Right lobe of liver (tissue), 6 donors: ENCODE measurements at places on chromosomes 12 and 14. TPM values are rescaled to one million over a fixed set of nuclear protein-coding genes. Genes with fewer than 3 reads are reported as not detected.

DNA sequence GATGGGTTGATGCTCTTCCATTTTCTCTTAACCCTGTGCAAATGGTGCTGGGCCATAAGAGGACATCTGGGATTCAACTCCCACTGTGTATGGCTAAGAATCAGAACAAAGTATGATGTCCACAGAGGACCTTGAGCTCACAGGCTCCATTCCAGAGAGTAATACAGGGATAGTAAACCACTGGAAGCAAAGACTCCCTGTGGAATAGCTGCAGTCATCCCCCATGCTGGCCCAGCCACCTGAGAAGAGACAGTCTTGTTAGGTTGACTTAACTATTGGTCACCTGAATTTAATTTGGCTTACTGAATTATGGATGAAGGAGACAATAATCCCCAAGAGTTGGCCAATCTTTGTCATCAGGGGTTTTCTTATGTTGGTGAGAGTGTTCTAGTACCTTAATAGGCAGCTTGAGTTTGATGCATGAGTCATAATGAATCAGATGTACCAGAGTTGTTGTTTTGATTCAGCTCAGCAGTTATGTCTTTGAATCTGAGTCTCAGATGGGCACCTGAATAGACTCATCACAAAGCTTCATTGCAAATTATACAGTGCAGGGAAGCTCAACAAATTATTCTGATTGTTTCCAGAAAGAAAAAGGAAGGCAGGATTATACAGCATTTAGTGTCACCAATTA lies 122.7 kb downstream of the SSPN start:
- H3K4me1 ChIP-seq: no peaks in the 10 kb centered on the region
- no peak for DNase-seq

The B4GALNT1 gene
- 1.5 TPM for total RNA-seq

The CIDEB gene
- 179 TPM for total RNA-seq

The KRT72 gene
- not detected for total RNA-seq

The GPR84 gene
- not detected for total RNA-seq

GRCh38 chr12:131457331-131458047 lies 253.4 kb upstream of the SFSWAP start:
- DNase-seq: no peak
- no peaks in the 10 kb centered on the region for H3K27me3 ChIP-seq
- H3K36me3 ChIP-seq: no peaks in the 10 kb centered on the region
- H3K4me3 ChIP-seq: no peak overlapping the region
- H3K4me1 ChIP-seq: no peaks in the 10 kb centered on the region
- H3K27ac ChIP-seq: no peak overlapping the region

GRCh38 chr12:93886533-93887511 lies 209.6 kb downstream of the CRADD start:
- no peak overlapping the region for H3K4me3 ChIP-seq
- H3K4me1 ChIP-seq: no peaks in the 10 kb centered on the region
- H3K27ac ChIP-seq: no peak overlapping the region
- H3K36me3 ChIP-seq: no peaks in the 10 kb centered on the region
